Naive thymus-derived CD4-positive, alpha-beta T cell (primary cell): ENCODE measurements at places on chromosomes 7 and 10. TPM values are rescaled to one million over a fixed set of nuclear protein-coding genes. Genes with fewer than 3 reads are reported as not detected.

DNA sequence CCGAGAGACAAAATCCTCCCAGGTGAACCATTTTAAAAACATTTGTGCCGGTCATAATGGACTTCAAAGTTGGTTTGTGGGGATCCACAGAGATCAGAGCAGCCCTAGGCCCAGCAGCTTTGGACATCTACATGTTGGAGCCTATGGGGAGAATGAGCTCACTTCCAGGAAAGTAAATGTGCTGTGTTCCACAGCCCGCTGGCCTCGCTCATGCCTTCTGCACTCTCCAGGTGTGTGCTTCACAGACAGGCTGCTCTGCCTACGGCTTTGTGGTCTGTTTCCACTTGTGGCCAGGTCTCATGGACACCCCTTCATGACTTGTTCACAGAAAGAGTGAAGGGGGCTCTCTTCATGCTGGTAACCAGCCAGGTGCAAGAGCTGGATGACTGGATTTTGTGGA is 141.6 kb downstream of the ADARB2 start:
- H3K27ac ChIP-seq = no peak overlapping the region
- no peaks in the 10 kb centered on the region for H3K36me3 ChIP-seq
- no peaks in the 10 kb centered on the region for H3K4me1 ChIP-seq

LAMB4 gene
- total RNA-seq = not detected

GRCh38 chr10:72272689-72273409 is 875 bp upstream of the DDIT4 start:
- H3K27ac ChIP-seq = peak overlapping the region; percentile 96
- H3K27me3 ChIP-seq = no peaks in the 10 kb centered on the region
- DNase-seq = no peak
- H3K4me1 ChIP-seq = peaks cover 9% of the 10 kb centered on the region
- peak overlapping the region; percentile 95 for H3K4me3 ChIP-seq

- DNase-seq = no peak
- H3K36me3 ChIP-seq = peaks cover 70% of the 10 kb centered on the region
- H3K27me3 ChIP-seq = no peaks in the 10 kb centered on the region
- H3K4me1 ChIP-seq = no peaks in the 10 kb centered on the region
- H3K4me3 ChIP-seq = no peak overlapping the region
- no peak overlapping the region for H3K27ac ChIP-seq
Observed at GRCh38 chr7:1843271-1843861, 173.3 kb downstream of the ELFN1 start.

GRCh38 chr10:96536129-96536528 is 22.4 kb upstream of the TLL2 start:
- no peaks in the 10 kb centered on the region for H3K4me1 ChIP-seq
- H3K27me3 ChIP-seq = no peaks in the 10 kb centered on the region
- no peak overlapping the region for H3K27ac ChIP-seq
- H3K4me3 ChIP-seq = no peak overlapping the region
- no peak for DNase-seq

PIP gene
- not detected for total RNA-seq

MEOX2 gene
- not detected for total RNA-seq

GRCh38 chr10:113336549-113337130 is 216.2 kb upstream of the HABP2 start:
- no peak for DNase-seq
- H3K36me3 ChIP-seq = no peaks in the 10 kb centered on the region
- H3K27me3 ChIP-seq = no peaks in the 10 kb centered on the region

DMBT1 gene
- total RNA-seq = not detected

NUTM2E gene
- 0.49 TPM for total RNA-seq

PSD gene
- total RNA-seq = 8.2 TPM

GRCh38 chr10:70562036-70562755 is 40.3 kb downstream of the PRF1 start:
- no peak overlapping the region for H3K4me3 ChIP-seq
- DNase-seq = no peak
- H3K36me3 ChIP-seq = no peaks in the 10 kb centered on the region
- H3K27ac ChIP-seq = no peak overlapping the region

DNA sequence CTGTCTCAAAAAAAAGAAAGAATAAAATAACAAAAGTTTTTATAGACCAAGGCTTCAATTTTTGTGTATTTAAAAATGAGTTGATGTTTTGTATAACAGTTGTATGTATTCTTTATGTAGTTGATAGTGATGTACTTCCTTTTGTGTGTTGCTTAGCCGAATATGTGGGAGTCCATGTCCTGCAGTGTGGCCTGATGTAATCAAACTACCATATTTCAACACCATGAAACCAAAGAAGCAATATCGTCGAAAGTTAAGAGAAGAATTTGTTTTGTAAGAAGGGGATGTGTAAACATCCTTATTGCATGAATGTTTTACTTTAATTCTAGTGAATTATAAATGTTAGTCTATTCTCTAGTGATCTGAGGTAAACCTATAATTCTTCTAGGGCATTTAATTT is 56.6 kb downstream of the MPLKIP start:
- DNase-seq = no peak
- no peaks in the 10 kb centered on the region for H3K27me3 ChIP-seq
- H3K27ac ChIP-seq = no peak overlapping the region
- H3K36me3 ChIP-seq = peaks cover 11% of the 10 kb centered on the region

VPS37D gene
- total RNA-seq = not detected

FAM24B gene
- 9.9 TPM for total RNA-seq

GRCh38 chr7:155864271-155864985 is 52.2 kb upstream of the SHH start:
- no peak overlapping the region for H3K27ac ChIP-seq
- H3K27me3 ChIP-seq = no peaks in the 10 kb centered on the region
- no peaks in the 10 kb centered on the region for H3K4me1 ChIP-seq
- no peak overlapping the region for H3K4me3 ChIP-seq
- peak; percentile 10 for DNase-seq

MET gene
- total RNA-seq = not detected

DNA sequence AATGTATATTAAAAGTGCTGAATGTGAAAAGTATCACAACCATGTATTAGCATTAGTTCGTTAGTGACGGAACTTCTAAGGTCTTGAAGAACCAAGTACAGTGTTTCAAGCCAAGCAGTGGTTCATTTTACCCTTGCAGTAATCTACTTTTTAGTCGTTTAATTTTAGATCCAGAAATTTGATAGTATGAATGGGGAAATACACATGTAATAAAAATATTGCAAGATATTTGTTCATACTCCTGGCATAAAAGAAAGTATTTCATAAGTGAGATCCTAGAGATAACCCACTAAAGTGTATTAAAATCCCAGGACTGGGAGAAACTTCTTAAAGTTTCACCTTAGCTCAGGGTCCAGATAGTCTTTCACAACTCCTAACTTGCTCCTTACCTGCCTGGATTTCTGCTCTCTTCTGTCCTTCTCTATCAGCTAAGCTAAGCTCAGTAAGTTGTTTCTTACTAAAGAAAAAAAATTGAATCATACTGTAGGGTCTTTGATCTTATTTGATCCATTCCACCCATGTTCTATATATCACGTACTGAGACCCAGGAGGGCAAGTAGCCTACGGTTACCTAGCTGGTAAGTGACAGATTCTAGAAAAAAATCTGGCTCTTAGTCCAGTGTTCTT is 1.5 kb downstream of the BCAP29 start:
- no peak overlapping the region for H3K4me3 ChIP-seq
- no peaks in the 10 kb centered on the region for H3K36me3 ChIP-seq
- no peak overlapping the region for H3K27ac ChIP-seq
- H3K27me3 ChIP-seq = no peaks in the 10 kb centered on the region
- H3K4me1 ChIP-seq = peaks cover 8% of the 10 kb centered on the region

- no peaks in the 10 kb centered on the region for H3K36me3 ChIP-seq
- no peaks in the 10 kb centered on the region for H3K27me3 ChIP-seq
- H3K4me3 ChIP-seq = no peak overlapping the region
- no peaks in the 10 kb centered on the region for H3K4me1 ChIP-seq
- no peak for DNase-seq
Observed at GRCh38 chr10:126465771-126466170, 77.5 kb upstream of the ADAM12 start.

GRCh38 chr7:27527348-27527714 is 135.4 kb downstream of the HIBADH start:
- no peak overlapping the region for H3K27ac ChIP-seq
- no peaks in the 10 kb centered on the region for H3K4me1 ChIP-seq
- H3K27me3 ChIP-seq = no peaks in the 10 kb centered on the region
- no peak for DNase-seq

DNA sequence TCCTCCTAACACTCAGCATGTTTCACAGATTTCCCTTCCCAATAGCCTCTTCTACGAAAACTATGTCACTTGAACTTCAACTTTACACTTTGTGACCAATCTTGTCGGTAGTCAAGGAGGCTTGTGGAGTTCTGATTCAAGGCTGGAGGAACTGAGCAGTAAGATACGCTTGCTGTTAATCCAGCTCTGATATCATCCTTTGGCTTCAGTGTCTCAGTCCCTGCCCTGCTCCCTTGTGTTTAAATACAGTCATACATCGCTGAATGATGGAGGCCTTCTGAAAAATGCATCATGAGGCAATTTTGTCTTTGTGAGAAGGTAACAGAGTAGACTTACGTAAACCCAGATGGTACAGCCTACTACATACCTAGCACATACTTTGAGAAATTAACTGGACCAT is 173.6 kb downstream of the RNF133 start:
- no peaks in the 10 kb centered on the region for H3K36me3 ChIP-seq
- no peak overlapping the region for H3K4me3 ChIP-seq
- no peak overlapping the region for H3K27ac ChIP-seq

C7orf57 gene
- total RNA-seq = 0.17 TPM in 1 of 2 replicates, not detected in the other

- no peak for DNase-seq
- no peaks in the 10 kb centered on the region for H3K4me1 ChIP-seq
- H3K27me3 ChIP-seq = no peaks in the 10 kb centered on the region
- no peak overlapping the region for H3K27ac ChIP-seq
- H3K4me3 ChIP-seq = no peak overlapping the region
Observed at GRCh38 chr7:102012941-102013461, 195.6 kb downstream of the CUX1 start.

SYPL1 gene
- total RNA-seq = 54.0 TPM
